ENCODE measurements at places on chromosomes 7 and 10.

DNA sequence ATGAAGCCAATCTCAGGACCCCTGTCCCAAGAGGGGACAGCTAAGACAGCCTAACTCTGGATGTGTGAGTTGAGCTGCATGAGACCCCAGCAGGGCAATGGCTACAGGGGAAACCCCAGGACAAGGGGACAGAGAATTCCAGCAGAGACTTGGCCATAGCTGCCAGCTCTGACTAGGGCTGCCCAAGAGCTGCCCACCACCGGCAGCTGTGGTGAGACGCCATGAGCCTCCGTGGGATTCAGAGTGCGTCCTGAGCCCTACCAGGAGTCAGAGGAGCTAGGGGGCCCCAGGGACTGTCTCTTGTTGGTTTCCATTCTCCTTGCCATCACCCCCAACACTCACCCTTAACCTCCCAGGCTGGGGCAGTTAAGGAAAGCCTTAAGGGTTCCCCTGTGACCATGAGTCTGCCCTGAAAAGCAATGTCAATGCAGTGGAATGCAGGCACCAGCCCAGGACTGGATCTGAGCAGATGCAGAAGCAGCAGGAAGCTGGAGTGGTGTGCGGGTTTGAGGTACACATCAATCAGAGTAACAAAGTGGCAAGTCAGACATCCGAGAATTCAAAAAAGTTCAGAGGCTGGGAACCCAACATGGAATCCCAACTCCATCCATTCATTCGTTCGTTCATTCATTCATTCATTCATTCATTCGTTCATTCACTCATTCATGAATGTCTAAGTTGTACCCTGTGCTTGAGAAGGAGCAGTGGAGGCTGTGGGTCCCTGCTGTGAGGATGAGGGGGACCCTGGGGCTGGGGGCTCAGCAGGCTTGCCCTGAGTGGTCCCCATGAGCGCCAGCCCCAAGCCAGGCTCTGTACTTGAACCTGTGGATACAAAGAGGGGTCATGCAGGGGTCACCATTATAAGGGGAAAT is 52.9 kb downstream of the C10orf120 start:
- no peak for DNase-seq

DNA sequence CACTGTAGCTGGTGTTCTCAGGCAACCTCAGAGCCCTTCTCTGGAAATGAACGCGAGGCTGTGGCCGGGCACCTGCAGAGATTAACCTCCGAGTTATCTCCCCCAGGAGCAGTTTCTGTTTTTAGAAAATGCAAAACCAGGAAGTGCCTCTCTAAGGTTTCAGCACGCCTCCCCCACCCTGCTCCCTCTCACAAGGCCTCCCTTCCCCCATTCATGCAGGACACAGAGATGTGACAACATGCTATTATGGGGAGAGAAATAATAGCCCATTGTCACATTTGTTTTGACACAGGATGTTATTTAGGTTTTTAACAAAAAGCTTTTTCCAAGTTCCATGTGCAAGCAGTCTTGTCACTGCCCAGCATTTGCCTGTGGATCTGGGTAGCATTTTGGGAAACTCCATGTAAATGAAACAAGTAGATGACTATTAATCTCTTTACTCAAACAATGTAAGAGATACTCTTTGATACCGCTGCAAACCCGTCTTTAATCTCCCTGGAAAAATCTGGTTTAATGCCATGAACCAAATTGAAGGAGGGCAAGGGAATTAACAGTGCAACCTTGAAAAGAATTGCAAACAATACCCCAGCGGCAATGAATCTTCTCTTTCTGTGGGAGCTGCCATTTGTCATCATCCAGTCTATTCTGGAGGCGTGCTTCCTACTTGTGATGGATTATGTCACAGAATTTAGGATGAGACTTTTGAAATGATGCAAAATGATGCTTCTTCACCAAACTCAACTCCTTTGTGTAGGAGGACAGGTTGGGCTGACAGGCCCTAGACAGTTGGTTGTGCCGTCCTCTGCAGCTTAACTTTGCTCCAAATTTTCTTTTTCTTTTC is 86.5 kb upstream of the NMT2 start:
- no peak for DNase-seq

DNA sequence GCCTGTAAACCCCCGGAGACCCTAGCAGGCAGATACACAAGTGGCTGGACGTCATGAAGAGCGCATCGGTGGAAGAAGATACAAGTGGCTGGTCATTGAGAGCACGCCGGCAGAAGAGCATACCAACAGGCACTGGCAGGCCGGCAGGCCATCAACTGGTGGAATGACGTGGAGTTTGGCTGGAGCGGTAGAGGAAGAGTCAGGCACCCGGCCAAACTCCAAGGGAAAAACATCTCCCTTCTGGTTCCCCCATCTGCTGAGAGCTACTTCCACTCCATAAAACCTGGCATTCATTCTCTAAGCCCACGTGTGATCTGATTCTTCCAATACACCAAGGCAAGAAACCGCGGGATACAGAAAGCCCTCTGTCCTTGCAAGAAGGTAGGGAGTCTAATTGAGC is 113.4 kb upstream of the NPSR1 start:
- no peak for DNase-seq

DNA sequence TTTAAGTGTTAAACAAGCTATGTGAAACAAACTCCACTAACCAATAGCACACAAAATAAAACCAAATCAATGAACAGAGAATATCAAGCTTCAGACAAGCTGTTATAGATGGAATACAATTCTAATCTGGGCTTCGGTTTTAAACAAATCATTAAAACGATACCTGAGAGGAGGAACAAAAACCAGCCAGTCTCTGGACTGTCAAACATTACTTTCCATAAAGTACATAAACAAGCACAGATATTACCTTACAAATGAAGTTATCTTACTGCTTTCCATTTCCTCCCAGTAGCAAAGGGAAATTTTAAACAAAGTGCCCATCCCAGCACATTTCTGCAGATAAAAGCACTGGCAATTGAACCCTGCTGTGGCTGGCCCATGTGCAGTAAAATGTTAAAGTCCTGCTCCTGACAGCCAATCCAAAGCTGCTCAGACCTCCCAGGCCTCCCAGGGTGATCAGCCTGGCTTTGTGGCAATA is 128.0 kb downstream of the NRCAM start:
- no peak for DNase-seq

DNA sequence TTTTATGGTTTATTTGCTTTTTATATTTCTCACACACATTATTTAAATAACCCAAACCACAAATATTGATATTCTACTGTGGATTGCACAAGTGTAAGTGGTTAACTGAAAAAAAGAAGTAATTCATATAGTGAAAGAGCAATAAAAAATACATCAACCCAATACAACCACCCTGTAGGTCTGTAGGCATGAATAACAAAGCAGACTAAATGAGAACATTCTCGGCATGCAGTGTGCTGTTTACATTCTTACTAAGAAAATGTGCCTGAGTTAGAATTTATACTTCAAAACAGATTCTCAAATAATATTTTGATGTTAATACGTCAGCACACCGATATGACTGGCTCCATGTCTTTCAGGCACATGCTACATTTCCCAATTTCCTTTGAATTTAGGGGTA is 660.8 kb downstream of the MAGI2 start:
- DNase-seq = no peak

DNA sequence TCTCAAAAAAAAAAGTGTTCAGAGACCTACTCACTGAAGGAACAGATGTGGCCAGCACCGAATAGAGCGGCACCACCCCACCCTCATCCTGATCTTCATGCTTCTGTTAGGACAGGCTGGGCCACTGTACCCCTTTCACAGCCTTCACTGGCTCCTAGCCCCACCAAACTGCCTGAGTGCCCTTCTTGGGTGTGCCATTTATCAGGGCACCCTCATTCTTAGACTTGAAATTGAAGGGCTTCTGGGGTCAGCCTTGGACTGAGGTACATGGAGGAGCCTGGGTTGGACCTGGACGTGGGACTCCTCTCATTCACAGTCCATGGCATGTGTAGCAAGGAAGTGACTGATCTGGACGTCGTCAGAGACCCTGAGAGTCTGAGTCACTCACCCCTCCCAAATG is 190.3 kb downstream of the COBL start:
- DNase-seq = no peak

DNA sequence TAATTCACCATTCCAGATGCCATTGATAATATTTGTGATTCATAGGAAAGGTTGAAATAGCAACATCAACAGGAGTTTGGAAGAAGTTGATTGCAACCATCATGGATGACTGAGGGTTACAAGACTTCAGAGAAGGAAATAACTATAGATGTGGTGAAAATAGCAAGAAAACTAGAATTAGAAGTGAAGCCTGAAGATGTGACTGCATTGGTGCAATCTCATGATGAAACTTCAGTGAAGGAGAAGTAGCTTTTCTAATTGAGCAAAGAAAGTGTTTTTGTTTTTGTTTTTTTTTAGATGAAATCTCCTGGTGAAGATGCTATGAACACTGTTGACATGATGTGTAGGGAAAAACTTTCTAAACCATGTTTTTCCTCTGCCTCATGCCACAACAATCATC is 18.7 kb upstream of the CD36 start:
- no peak for DNase-seq

DNA sequence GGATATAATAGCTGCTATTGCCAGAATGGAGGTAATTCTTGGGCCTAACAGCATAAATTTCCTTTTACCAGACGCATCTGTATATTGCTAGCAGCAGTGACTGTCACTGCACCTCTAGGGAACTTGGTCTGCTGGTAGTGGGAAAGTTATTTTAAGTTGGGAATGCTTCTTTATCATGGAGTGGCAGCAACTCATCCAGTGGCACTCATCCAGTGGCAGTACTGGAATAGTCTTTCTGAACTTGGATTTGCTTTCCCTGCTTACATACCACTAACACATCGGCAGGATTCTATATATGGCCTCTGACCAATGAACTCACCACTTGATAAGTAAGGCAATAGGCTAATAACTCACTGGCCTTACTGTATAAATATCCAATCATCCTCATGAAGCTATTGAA is 22.0 kb upstream of the ICA1 start:
- DNase-seq = no peak

GRCh38 chr10:29840516-29841276 is 205.9 kb upstream of the SVIL start:
- no peak for DNase-seq

DNA sequence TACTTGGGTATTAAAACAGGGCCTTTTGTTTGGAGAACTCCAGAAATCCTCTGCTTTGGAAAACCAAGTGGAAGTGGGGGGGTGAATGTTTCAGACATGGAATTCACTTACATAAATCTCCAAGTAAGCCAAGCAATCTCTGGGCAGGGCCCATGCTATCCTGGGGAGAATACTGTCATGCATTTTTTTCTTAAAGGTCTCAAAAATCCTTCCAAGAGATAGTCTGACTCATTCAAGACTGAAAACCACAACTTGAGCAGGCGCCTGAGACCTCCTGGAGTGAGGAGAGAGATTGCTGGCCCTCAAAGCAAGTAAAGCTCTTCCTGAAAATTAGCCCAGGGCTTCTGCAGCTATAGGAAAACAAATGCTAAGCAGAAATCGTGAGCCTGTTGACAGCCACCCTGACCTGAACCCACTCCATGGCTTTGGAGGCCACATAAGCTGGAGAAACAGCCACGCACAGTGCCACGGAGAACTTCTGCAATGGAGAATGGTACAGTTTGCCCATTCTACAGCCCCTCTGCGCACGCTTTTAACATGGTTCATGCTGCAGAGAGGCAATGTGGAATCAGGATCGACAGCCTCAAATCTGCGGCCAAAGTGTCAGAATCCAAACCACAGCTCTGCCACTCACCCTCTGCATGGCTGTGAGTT is 203.1 kb upstream of the AUTS2 start:
- no peak for DNase-seq

GRCh38 chr7:148865283-148865682 is 18.8 kb downstream of the EZH2 start:
- DNase-seq = no peak

DNA sequence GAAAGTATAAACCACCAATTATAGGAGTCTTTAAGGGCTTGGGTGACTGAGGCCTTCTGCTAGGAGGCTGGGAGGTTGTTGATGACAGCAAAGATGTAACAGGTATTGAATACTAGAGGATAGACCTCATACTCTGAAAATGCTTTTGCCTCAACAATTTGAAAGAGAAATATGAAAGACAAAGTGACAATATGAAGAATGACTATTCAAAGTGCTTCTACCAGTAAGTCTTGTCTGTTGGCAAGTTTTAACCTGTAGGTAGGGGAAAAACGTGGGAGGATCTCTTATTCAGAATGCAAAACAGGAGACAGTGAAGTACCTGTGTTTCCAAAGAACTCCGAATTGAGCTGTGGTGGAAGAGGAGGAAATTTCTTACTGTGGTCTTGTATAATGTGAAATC is 38.2 kb downstream of the GBF1 start:
- no peak for DNase-seq

Data from memory B cell (primary cell).